ENCODE measurements at places on chromosomes 13 and 19.

GRCh38 chr13:41259875-41260501 lies 3.4 kb downstream of the MTRF1 start:
- DNase-seq: no peak

GRCh38 chr13:34030782-34031181 lies 212.8 kb downstream of the RFC3 start:
- no peak for DNase-seq

GRCh38 chr19:40778706-40779284 lies 748 bp downstream of the RAB4B start:
- DNase-seq: no peak

- no peak for DNase-seq
These were observed 56.6 kb downstream of the TBC1D4 start for GRCh38 chr13:75425216-75426009.

DNA sequence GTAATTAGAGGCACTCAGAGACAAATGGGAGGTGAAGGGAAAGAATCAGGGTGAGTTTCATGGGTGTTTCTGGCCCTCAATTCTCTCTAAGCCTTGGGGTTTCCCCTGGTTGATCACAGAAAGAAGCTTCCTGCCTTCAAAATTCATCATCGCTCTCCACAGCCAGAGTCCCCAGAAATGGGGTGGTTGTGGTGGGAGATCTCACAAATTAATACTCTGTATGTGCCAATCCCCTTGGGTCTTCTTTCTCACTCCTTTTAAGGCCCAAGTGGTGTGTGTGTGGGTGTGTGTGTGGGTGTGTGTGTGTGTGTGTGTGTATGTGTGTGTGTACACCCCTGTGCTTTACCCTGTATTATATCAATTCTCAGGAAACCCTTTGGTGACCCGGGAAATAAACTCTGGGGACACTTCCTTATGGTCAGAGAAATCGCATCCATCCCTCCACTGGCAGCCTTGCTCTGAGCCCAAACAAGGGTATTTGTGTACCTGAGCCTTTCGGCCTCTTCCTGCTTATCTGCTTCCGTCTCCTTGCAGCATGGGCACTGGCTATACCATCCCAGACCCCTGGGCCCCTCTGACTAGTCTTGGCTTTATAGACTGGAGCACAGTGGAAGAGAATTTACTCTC lies 2.8 kb upstream of the FCGBP start:
- DNase-seq: peak; percentile 27

DNA sequence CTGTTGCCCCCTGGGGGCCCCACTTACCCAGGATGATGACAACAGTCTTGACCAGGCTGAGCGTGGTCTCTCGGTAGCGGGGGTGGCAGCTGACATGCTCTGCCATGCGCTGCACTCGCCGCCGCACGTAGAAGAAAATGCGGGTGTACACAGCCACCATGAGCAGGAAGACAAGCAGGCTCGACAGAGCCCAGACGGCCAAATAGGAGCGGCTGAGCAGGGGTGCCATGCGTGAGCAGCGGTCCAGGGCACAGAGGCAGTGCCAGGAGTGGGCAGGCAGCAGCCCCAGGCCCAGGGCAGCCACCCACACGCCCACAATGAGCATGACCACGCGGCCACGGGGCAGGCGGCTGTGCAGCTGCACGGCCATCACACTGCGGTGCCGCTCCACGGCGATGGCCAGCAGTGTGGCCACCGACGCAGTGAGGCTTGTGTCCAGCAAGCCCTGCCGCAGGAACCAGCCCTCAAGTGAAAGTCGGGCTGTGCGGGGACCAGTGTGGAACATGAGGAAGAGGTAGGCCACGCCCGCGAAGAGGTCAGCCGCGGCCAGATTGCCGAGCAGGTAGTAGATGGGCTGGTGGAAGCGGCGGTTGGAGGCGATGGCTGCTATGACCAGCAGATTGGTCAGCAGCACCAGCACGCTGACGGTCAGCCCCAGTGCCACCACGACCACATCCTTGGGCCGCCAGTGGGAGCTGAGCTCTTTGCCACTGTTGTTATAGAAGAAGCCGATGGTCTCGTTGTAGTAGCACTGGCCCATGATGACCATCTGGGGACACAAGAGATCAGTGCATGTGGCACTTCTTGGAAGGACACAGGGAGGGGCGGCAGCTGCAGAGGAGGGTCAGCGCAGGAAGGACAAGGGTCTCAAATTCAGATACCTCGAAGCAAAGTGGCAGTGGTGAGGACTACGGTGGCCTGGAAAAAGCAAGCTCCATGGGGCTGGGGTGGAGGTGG lies 1.2 kb downstream of the LPAR2 start:
- no peak for DNase-seq

- DNase-seq: no peak
These were observed 106.9 kb downstream of the POSTN start for GRCh38 chr13:37491661-37492060.

DNA sequence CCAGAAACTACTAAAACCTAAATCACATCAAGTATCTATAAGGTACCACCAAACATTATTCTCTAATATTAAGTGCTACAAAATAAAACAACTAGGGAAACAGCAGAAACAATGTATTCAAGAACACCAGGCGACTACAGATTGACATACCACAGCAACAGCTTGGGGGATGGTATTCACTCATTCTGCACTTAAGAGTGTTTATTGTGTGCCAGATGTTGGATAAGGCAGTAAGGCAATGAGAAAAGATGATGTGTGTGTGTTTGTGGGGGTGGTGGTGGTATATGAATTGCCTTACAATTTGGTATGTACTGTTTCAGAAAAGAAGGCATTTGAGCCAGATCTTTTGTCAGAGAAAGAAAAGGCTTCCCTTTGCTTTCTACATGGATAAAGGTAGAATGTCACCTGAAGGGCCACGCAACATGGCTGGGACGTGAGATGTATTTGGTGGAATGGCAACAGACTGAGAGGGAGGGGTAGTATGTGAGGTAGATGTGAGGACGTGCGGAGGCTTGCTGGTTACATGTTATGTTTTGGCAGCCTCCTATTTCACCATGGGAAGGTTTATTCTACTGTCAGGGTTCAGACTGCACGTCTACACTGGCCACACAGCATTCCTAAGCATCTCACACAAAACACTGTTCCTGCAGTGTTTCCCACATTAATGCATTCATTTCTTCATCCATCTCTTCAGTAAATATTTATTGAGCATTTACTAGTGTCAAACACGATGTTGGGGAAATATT lies 300.7 kb downstream of the KLF12 start:
- no peak for DNase-seq

GRCh38 chr13:48797761-48798160 lies 144.0 kb downstream of the CYSLTR2 start:
- no peak for DNase-seq

GRCh38 chr19:41894350-41894749 lies 11.4 kb downstream of the ARHGEF1 start:
- no peak for DNase-seq

- no peak for DNase-seq
These were observed 34.7 kb upstream of the CASP14 start for GRCh38 chr19:15014579-15014978.

GRCh38 chr19:48400018-48400742 lies 6.7 kb downstream of the GRIN2D start:
- no peak for DNase-seq

DNA sequence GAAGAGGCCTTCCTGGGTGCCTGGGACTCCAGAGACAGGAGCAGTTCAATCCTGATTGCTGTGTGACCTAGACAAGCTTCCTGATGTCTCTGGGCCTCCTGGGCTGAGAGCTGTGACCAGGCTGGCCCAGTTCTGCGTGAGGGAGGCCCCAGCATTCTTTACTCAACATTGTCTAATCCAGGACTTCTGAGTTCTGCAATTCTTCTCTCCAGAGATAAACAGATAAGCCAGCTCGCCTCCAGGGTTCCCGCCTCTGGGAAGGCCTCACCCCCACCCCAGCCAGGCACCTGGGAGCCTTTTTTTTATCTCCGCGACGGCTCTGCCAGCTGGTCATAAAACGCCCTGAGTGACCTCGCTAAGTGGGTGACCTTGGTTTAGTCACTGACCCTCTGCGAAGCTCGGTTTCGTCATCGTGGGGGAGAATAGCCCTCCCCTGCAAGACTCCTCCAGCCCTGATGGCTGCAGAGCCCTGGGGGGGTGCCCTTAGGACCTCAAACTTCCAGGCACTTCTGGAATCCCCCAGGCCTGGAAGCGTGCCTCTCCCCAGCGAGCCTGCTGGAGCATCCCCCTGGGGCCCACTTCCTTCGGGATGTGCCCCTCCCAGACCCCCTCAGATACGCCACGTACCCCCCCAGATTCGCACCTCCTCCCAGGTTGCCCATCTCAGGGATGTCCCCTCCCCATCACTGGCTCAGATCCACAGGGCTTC lies 1.9 kb downstream of the SULT2B1 start:
- DNase-seq: no peak

DNA sequence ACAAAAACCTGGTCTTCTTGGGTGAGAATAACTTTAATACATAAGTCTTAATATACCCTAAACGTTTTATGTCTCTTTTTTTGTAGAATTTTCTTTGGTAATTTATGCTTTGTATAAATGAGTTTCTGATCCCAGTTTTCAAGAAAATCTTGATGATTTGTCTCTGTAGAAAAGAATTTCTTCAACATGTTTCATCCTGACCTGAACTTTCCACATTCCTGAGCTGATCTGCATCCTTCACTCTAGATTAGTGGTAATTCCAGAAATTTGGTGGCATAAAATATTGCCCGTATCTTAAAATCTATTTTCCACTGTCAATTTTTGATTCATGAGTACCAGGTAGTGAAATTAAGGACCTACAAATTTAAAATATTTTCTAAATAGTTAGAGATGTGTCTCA lies 16.3 kb downstream of the ZNF714 start:
- DNase-seq: no peak

GRCh38 chr13:30759748-30760147 lies 24.4 kb downstream of the ALOX5AP start:
- DNase-seq: no peak

GRCh38 chr13:76455960-76456359 lies 430.2 kb downstream of the KCTD12 start:
- no peak for DNase-seq

DNA sequence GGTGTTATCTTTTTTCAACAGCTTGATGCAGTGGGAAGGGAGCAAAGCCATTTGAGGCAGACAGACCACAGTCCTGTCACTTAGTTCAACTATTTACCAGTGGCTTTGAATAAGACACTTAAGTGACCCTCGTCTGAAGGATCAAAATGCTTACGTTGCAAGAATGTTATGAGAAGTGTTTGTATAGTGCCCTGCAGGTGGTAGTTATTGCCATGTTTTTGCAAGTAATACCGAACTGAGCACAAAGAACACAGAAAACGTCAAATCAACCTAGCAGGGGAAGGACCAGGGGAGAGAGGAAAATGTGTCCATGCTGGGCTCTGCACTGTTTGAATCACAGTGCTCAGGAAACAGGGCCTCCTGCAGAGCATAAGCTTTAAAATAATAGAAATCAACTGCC lies 2.8 kb downstream of the SOHLH2 start:
- DNase-seq: no peak

DNA sequence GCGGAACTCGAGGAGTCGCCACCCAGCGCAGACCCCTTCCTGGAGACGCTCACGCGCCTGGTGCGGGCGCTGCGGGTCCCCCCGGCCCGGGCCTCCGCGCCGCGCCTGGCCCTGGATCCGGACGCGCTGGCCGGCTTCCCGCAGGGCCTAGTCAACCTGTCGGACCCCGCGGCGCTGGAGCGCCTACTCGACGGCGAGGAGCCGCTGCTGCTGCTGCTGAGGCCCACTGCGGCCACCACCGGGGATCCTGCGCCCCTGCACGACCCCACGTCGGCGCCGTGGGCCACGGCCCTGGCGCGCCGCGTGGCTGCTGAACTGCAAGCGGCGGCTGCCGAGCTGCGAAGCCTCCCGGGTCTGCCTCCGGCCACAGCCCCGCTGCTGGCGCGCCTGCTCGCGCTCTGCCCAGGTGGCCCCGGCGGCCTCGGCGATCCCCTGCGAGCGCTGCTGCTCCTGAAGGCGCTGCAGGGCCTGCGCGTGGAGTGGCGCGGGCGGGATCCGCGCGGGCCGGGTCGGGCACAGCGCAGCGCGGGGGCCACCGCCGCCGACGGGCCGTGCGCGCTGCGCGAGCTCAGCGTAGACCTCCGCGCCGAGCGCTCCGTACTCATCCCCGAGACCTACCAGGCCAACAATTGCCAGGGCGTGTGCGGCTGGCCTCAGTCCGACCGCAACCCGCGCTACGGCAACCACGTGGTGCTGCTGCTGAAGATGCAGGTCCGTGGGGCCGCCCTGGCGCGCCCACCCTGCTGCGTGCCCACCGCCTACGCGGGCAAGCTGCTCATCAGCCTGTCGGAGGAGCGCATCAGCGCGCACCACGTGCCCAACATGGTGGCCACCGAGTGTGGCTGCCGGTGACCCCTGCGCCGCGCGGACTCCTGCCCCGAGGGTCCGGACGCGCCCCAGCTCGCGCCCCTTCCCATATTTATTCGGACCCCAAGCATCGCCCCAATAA lies 2.3 kb downstream of the AMH start:
- DNase-seq: no peak

GRCh38 chr19:41136636-41137455 lies 22.6 kb downstream of the CYP2F1 start:
- no peak for DNase-seq

GRCh38 chr19:6660930-6661329 lies 9.0 kb downstream of the TNFSF14 start:
- DNase-seq: no peak

DNA sequence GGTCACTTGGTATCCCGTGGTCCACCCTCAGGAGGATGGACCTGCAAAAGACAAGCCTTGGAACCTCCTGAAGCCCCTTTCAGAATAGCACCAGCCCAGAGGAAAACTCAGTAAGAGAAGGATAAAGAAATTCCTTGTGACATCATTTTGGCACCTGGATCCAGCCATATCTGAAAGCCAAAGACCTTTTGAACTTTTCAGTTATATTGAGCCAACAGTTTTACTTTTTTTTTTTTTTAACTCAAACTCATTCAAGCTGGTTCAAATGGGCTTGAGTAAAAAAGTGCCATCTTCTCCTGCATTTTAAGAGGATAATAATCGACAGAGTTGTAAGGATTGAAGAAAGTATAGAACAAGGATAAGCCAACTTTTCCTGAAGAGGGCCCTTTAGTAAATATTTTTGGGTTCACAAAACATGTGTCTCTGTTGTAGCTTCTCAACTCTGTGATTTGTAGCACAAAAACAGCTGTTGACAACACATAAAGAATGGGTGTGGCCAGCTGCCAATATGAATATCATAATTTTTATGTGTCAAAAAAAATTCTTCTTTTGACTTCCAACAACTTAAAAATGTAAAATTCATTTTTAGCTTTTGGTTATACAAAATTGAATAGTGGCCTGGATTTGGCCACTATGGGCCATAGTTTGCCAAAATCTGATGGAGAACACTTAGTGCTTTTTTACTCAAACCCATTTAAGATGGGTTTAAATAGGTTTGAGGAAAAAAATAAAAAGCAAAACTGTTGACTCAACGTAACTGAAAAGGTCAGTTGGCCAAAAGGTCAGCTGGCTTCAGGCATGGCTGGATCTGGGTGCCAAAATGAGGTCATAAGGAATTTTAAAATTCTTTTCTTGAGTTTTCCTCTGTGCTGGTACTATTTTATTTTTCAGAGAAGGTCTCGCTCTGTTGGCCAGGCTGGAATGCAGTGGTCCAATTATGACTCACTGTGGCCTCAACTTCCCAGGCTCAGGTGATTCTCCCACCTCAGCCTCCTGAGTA lies 50.7 kb downstream of the ACSBG2 start:
- no peak for DNase-seq

DNA sequence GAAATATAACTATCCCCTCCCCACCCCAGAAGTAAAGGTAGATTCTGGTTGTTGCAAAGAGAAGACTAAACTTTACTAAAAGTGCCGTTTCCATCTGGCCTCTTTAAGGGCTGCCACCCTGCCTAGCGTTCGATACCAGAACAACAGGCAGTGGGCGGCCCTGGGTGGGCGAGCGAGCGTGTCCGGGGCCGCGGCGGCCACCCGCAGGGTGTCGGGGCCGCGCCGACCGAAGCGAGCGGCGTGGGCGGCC lies 2.6 kb downstream of the FGF9 start:
- no peak for DNase-seq

GRCh38 chr13:103391936-103392335 lies 325.7 kb upstream of the SLC10A2 start:
- no peak for DNase-seq
